Amniotic stem cell (primary cell): ENCODE measurements at places on chromosomes 3 and 15.

DNA sequence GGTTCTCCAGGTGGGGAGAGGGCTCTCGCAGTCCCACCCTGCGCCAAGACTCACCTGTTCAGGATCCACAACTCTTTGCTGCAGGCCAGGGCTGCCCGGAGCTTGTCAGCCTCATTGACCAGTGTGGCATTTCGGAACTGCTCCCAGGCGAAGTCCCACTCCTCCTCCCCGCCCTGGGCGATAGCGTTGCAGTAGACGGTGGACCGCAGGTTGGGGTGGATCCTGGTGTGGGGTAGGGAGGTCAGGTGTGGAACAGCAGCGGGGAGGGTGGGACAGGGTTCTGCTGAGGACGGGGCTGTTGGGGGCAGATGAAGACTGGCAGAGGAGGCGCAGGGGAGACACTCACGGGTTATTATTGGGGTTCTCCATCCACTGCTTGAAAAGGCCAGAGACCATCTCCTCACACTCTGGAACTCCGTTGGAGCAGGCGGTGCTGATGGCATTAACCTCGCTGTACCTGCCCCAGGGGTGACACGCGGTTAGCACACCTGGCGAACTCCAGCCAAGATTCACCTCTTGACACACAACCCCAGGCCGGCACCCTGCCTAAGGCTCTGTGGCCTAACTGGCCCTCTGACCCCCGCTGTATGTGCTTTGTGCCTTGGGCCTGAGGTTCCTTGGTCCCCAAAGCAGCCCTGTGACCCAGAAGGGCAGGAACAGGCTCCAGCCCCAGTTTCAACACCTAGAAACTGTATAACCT lies 16.1 kb downstream of the MESP2 start:
- no peak for DNase-seq

DNA sequence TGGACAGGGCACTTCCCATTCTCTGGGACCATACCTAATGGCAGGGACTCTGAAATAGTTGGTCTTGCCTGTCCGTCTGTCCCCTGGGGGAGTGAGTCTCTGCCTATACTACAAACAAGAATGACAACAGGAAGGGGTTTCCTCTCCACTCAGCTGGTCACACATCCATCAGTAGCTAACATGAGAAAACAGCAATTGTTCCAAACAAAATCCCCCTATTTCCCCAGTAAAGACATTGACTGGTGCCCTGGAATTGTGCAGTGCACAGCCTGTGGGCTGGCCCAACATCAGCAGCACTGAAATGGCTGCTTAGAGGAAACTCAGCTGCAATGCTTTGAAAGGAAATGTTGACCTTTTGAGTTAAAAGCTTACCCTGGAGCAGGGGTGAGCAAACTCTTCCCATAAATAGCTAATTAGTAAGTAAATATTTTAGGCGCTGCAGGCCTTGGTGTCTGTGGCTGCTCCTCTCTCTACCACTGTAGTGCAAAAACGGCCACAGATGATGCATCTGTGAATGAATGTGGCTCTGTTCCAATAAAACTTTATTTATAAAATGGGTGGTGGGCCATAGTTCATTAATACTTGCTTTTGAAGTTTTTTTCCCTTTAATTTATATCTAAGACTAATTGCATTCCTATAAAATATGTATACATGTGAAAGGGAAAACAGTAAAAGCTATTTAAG lies 174.3 kb downstream of the KLF13 start:
- no peak for DNase-seq

- DNase-seq: no peak
These were observed 76.9 kb downstream of the RHCG start for GRCh38 chr15:89419370-89419984.

DNA sequence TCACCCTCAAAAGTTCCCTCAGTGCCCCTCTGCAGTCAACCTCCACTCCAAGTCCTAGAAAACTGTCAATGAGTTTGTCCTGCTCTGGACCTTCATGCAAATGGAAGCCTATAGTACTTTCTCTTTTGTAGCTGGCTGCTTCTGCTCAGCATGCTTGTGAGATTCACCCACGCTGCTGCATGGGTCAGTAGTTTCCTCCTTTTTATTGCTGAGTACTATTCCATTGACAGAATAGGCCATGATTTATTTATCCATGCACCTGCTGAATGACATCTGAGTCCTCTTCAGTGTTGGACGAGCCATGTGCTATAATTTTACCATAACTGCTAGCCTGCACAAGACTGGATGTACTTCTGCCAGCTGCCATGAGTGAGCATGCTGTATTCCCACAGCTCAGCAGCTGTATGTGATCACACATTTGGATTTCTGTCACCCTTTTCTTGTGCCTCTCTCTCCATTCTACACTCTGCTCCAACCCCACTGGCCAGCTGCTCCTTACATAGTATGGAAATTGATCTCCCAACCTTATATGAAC lies 26.3 kb downstream of the CDCP1 start:
- DNase-seq: no peak

GRCh38 chr15:56732886-56733135 lies 498 bp downstream of the ZNF280D start:
- DNase-seq: no peak

GRCh38 chr15:74529921-74530320 lies 11.1 kb upstream of the ARID3B start:
- no peak for DNase-seq

- DNase-seq: no peak
These were observed 23.7 kb downstream of the TCF12 start for GRCh38 chr15:56942118-56942517.

DNA sequence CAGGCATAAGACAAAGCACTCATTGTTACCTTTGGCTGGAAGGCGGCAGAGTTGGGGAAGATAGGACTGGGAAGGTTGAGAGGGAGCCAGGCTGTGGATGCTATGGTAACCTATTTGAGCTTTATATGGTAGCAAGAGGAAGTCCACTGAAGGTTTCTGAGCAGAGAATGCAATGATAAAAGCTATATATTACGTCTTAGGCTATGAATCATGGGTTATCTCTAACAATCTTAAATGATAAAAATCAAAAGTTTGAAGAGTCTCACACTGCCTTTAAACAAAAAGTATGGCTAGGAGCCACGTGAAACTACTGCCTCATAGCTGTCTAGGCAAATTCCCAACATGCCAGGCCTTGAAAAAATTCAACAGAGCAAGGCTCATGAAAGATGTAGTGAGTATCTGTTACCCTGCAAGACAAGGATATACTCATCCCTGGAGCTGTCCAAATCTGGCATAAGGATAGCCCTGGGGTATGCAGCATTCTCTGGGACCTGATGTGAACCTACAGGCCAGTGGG lies 4.1 kb downstream of the P3H2 start:
- DNase-seq: no peak

DNA sequence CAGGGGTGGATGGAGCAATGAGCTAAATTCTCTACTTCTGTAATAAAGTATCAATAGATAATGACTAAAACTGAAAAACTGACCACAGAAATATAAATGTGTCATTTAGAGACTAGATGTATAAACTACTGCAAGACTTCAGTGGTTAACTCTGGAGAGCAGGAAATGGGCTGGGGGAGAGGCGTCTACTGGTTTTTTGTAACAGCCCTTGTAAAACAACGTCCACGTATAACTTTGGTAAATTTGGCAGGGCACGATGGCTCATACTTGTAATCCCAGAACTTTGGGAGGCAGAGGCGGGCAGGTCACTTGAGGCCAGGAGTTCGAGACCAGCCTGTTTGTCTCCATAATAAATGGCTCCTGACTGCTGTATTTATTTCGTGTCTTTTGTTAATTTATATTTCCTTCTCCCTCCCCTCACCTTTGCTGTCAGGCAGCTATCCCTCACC lies 12.5 kb downstream of the RAB27A start:
- no peak for DNase-seq

GRCh38 chr3:190097617-190098016 lies 23.1 kb downstream of the P3H2 start:
- no peak for DNase-seq

DNA sequence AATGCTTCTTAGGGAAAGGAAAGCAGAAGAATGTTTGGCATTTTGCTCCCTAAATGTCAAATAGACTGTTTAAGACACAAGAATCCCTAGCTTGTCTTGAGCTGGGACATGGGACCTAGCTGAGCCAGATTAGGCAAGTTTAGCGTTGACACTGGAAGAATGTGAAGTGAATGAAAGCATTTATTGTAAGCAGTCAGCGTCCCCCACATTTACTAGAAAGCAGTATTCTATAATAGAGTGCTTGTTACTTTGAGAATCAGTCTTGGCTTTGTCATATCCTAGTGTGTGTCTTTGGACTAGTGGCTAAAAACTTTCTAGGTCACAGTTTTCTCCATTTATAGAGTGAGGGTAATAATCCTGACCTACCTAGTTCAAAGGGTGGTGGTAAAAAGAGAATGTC lies 161.6 kb downstream of the ADAMTSL3 start:
- no peak for DNase-seq

DNA sequence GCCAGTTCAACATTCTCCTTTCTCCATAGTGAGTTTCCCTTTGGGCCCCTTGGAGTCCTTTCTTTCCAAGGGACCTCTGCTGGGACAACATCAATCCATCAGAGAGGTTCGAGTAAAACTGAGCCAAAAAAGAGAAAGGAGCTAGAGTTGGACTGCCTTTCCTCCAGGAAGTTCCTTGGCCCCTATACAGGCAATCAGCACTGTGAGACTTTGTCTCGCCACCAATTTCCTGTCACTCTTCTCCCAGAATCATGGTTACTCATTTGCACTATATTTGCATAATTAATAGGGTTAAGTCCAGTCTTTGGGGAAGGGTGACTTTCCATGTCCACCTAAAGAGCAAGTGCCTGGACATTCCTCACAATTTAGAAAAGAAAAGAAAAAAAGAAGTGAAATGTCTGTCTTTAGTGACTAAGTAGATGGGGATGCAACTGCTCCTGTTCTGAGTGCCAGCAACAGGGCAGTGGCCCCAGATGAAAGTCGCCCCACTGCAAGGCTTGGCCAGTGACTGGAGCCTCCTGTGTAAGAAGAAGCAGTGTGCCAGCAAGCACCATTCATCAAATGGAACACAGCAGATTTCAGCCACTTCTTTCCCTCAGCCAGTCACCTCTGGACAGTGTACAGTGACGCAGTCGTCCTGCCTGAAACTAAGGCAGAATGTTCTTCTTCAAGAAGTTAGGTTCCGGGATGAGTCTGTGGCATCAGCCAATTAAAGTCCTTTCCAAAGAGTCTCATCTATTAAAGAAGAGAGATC lies 91.6 kb downstream of the FSIP1 start:
- DNase-seq: no peak

DNA sequence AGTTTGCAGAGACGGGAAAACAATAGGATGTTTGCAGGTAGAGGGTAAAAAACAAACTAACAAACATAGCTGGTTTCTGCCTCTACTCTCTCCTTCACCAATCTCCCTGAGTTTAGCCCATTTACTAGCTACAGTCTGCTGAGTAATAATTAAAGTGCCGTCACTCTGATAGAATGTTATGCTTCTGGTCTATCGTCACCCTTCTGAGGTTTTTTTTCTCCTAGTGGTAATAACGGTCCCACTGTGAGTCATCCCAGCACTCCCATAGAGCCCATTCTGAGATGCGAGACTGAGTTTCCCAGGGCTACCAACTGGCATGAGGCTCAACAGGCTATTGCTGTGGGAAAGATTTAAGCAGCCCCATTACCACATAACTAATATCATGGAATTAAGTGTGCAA lies 56.4 kb downstream of the PLAAT1 start:
- no peak for DNase-seq

GRCh38 chr3:112767177-112767576 lies 79.5 kb downstream of the CD200R1L start:
- no peak for DNase-seq

- DNase-seq: no peak
These were observed 341.7 kb upstream of the KCNH8 start for GRCh38 chr3:18806633-18807032.
